Forelimb muscle (tissue), 1 donor: ENCODE measurements at places on chromosomes 2 and 18.

GRCh38 chr2:181742922-181743722, 62.8 kb upstream of the NEUROD1 start:
- peak; percentile 45 for DNase-seq

GRCh38 chr2:113138428-113139322, 11.3 kb downstream of the IL1RN start:
- peak; percentile 48 for DNase-seq

GRCh38 chr2:179233083-179233490, 31.5 kb downstream of the SESTD1 start:
- DNase-seq = no peak

DNA sequence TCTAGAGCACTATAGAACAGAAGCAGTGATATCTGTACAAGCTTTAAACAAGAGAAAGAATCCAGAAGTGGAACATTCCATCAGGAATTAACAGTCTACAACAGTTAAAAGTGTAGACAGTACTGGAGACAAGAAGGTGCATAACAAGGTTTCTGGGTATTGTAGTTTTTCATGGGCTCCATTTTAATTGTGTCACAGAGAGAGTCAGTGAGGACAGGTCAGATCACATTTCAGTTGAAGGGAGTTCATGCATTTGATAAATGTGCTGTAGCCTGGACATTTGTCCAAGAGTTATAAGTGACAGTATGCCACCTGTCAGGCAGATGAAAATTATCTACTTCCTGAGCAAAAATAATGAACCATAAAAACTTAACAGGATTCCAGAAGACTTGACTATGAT, 328.6 kb downstream of the CNTNAP5 start:
- no peak for DNase-seq

- DNase-seq = no peak
Measured at GRCh38 chr2:134532537-134532936, 186.3 kb downstream of the TMEM163 start.
